ENCODE measurements at places on chromosomes 4 and X.
A peak's percentile ranks its signal among the peaks of the same experiment; 100 is the strongest.

GRCh38 chr4:38805530-38806145 lies 1.0 kb upstream of the TLR1 start:
- H3K4me1 ChIP-seq, result no peaks in the 10 kb centered on the region
- H3K27ac ChIP-seq, result peak overlapping the region; percentile 81
- no peaks in the 10 kb centered on the region for H3K27me3 ChIP-seq

DNA sequence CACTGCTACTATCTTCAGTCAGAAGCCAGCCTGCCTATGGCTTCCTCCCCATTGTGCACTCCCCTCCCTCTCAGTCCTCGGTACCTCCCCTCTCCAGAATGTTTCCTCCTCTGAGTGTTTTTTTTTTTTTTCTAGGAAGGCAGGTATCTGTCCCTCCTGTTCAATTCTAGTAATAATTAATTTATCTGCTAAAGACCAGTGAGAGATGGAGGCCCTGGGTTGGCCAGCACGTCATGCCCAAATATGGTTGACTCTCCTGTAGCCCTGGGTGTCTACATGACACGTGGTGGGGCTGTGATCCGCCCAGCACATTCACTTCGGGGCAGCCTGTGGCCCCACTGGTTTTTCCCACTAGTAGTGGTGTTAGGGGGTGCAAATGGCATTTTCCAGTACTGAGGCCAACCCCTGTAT lies 1.8 kb downstream of the FLNA start:
- no peaks in the 10 kb centered on the region for H3K27me3 ChIP-seq
- peak overlapping the region; percentile 91 for H3K27ac ChIP-seq
- no peaks in the 10 kb centered on the region for H3K4me1 ChIP-seq
- H3K4me3 ChIP-seq, result peak overlapping the region; percentile 68
- DNase-seq, result no peak

GRCh38 chrX:73836956-73837477 lies 274.0 kb downstream of the CHIC1 start:
- no peaks in the 10 kb centered on the region for H3K27me3 ChIP-seq
- H3K36me3 ChIP-seq, result no peaks in the 10 kb centered on the region
- H3K4me3 ChIP-seq, result no peak overlapping the region
- DNase-seq, result no peak
- H3K4me1 ChIP-seq, result no peaks in the 10 kb centered on the region

DNA sequence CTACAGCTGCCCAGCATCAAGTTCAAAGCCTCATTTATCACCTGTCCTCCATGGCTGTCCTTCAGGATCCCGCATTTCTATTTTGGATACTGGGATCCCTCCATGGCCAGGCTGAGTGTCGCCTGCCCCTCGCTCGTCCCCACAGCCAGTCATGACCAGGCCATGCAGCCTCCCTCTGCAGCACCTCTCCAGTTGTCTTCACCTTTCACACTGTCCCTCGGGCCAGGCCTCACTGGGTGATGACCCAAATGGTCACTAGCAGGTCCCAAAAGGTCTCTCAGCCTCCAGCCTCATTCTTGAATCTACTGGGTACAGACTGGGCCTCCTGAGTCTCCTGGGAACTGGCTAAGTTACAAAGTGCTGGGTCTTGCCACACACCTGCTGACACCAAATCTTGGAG lies 48.7 kb upstream of the HELT start:
- no peaks in the 10 kb centered on the region for H3K27me3 ChIP-seq
- no peaks in the 10 kb centered on the region for H3K4me1 ChIP-seq
- DNase-seq, result no peak
- H3K36me3 ChIP-seq, result no peaks in the 10 kb centered on the region

GRCh38 chrX:7641141-7641540 lies 201.8 kb upstream of the VCX start:
- no peak overlapping the region for H3K27ac ChIP-seq
- no peaks in the 10 kb centered on the region for H3K27me3 ChIP-seq

- no peak for DNase-seq
- H3K27me3 ChIP-seq, result peaks cover 33% of the 10 kb centered on the region
- H3K4me3 ChIP-seq, result no peak overlapping the region
- no peaks in the 10 kb centered on the region for H3K36me3 ChIP-seq
- no peak overlapping the region for H3K27ac ChIP-seq
- no peaks in the 10 kb centered on the region for H3K4me1 ChIP-seq
Measured at GRCh38 chrX:133745349-133745748, 240.0 kb downstream of the GPC3 start.

GRCh38 chr4:32645653-32646052 lies 1925.5 kb downstream of the PCDH7 start:
- H3K4me1 ChIP-seq, result no peaks in the 10 kb centered on the region
- H3K27me3 ChIP-seq, result no peaks in the 10 kb centered on the region
- no peaks in the 10 kb centered on the region for H3K36me3 ChIP-seq
- no peak for DNase-seq
- H3K4me3 ChIP-seq, result no peak overlapping the region

- H3K27ac ChIP-seq, result no peak overlapping the region
- no peak for DNase-seq
- no peaks in the 10 kb centered on the region for H3K36me3 ChIP-seq
- no peaks in the 10 kb centered on the region for H3K27me3 ChIP-seq
Measured at GRCh38 chrX:7709845-7710244, 133.1 kb upstream of the VCX start.

Measured in breast epithelium (tissue), 4 donors.